ENCODE measurements at places on chromosomes 12 and 14.

DNA sequence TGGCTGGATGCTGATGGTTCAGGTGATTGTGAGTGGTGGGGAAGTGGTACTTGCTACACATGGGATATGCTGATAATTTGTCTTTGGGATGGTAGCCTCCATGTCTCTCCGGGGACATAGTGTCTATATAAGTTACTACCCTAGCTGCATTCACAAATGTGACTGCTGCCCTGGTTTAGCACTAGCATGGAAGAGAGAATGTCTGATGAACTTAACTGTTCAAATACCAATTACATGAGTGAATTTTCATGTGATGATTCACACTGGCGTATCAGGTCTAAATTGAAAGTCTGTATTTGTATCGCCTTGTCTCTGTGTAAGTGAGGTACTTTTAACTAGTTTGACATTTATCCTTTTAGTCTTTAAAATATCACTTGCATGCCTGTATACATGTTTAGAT is 34.4 kb downstream of the ATF7IP start:
- no peak for DNase-seq

DNA sequence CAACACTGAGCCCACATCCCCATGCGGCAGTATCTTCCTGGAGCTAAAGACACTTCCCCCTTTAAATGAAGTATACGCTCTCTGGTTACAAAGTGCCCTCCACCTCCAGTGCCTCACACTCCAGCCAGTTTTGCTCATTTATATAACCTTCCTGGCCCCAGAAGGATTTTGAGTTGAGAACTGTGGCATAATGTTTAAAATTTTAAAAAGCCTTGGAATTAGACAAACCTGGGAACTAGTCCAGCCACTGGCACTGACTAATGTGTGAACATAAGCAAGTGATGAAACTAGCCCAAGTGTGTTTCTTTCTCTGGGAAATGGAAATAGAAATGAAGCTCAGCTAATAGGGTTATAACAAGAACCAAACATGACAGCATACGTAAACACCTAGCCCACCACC is 723.7 kb upstream of the USP15 start:
- DNase-seq, result no peak

GRCh38 chr14:89110110-89110509 is 285.7 kb downstream of the TTC8 start:
- no peak for DNase-seq

DNA sequence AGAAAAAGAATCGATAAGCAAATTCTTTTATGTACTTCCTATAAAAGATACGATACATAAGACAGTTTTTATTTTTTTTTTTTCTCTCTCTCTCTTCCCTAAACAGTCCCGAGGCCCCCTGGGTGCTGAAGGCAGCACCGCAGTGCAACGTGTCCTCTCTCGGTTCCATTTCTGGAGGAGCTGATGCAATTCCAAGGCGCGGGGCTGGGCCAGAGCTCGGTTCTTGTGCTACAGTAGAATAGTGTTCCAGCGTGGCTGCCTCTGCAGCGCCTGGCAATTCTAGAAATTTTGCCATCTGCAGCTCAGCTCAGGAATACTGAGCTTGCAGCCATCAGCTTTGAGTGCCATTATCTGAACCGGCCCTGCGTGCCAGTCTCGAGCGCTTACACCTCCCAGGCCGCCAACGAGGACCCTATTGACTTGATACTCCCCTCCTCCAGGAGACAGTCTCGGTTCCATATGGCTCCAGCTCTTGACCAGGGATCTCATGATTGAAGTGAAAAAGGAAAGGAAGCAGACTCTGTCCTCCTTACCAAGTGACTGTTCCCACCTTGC is 630 bp downstream of the ALDH1L2 start:
- no peak for DNase-seq

GRCh38 chr12:56158926-56159461 is 835 bp downstream of the MYL6 start:
- DNase-seq, result peak; percentile 81

- DNase-seq, result no peak
Measured at GRCh38 chr12:25236626-25237025, 14.1 kb downstream of the KRAS start.

DNA sequence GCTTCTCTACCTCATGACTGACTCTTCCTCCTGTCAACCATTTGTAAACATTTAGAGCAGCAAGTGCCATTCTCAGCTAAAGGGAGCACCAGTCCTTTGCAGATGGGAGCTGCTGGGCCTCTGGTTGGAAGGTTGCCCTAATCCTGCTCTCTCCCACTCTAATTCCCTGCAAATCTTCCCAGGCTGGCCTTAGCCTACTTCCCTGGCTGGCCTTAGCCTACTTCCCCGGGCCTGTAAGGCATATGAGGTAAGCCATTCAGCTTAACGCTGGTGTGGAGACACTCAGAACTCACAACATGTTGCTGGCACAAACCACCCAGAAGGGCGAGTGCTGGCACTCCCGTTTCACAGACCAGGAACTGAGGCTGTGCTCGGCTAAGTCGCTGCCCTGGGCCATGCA is 69.0 kb downstream of the CPSF2 start:
- DNase-seq, result no peak

DNA sequence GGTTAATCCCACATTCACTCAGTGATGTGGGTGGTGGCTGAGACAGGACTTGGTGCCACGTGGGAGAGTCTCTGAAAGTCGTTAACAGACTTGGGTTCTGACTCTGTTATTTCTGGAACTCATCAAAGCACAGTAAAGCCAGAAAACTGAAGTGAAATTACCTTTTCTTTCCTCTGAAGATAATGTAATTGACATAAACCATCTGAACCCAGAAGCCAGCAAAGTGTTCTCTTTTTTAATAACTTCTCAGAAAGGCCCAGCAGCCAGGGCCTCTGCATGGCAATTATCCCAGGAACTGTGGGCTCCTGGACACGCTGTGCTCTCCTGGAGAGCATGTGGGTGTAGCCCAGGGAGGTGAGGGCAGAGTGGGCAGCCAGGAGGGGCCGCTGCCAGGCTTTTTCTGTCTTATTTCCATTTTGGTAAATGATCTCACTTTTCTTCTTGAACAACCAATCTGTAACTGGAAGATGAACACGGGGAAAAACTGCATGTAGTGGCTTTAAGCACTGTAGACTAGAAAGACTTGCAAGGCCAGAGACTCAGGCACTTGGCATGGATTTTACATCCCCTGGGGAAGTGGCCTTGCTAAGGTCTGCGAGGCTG is 444.1 kb upstream of the TMEM132C start:
- DNase-seq, result peak; percentile 74

GRCh38 chr12:27530157-27530922 is 6.3 kb downstream of the PPFIBP1 start:
- no peak for DNase-seq

DNA sequence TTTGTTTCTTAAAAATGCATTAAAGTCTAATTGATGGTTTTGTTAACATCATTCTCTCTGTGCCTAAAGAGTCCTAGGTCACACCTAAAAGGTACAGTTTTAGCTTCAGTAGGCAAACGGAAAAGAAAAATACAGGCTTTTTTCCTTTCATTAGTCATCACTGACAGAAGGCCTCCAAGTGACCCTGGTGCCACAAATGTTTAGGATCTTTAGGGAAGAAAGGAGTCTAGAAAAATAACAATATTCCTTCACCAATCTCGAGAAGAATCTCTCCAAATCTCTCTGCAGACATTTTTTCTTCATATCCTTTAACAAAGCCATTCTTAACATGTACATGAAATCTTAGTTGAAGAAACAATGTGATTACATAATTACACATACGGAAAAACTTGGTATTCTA is 2.0 kb downstream of the DENND5B start:
- DNase-seq, result no peak

- no peak for DNase-seq
Measured at GRCh38 chr12:68235576-68235975, 10.0 kb upstream of the IL26 start.

GRCh38 chr12:76898442-76898841 is 19.6 kb upstream of the CSRP2 start:
- no peak for DNase-seq

- DNase-seq, result no peak
Measured at GRCh38 chr14:36055681-36056225, 120.8 kb downstream of the PTCSC3 start.

GRCh38 chr12:63999853-64000252 is 155.4 kb downstream of the SRGAP1 start:
- DNase-seq, result no peak

GRCh38 chr12:45725631-45726602 is 3.6 kb upstream of the ARID2 start:
- DNase-seq, result no peak

DNA sequence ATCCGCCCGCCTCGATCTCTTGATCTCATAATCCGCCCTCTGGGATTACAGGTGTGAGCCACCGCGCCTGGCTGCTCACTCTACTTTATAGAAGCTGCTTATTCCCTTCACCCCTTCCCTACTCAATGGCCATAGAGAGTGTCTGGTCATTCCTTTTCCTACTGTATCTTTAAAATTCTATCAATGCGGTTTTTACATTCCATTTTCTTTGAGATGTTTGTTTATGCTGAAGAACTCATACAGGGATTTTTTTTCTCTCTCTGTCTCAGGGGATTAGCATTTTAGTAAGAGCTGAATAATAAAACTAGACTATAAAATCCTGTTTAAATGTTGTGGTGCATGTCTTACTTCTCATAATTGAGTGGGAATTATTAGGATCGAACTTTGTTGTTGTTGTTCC is 218.6 kb upstream of the FOXN3 start:
- DNase-seq, result no peak

- DNase-seq, result no peak
Measured at GRCh38 chr12:89389755-89390661, 37.7 kb upstream of the DUSP6 start.

DNA sequence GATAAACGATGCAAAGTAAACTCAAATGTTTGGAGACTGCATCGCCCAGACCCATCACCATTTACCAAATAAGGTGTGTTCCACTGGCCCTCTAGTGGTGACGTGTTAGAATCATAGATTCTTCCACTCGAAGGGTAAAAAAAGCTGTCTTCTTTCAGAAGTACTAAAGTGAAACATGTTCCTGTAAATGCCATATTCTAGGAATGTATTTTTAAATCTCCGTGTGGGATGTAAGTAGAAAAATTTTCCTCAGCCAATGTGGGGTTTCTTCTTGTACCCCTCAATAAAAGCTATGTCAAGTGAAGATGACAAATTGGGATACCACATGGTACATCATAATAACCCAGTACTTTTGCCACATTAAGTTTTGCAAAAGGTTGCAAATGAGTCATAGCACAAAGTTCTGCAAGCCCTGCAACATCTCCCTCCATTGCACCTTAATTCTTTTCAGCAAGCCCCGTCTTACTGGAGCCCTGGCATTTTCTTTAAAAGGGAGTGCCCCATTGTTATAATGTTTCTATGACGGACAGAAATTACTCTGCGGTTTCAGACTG is 100.8 kb downstream of the CCER1 start:
- DNase-seq, result no peak

DNA sequence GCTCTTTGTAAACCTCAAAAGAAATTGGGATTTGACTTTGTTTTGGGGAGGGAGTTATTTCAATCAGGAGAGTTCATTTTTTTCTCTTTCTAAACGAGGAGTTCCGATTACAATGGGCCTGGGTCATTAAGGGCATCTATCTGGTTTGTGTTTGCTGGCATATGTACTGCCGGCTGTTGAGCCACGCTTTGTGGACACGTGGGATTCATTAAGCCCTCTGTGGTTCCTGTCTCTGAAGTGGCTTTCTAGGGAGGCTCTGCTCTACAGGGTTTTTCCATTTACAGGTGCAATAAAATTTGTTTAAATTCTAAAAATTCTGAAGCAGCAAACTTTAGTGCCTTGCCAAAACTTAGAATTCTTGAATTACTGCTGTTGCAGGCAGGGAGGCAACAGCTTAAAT is 57.9 kb downstream of the GNS start:
- DNase-seq, result no peak

DNA sequence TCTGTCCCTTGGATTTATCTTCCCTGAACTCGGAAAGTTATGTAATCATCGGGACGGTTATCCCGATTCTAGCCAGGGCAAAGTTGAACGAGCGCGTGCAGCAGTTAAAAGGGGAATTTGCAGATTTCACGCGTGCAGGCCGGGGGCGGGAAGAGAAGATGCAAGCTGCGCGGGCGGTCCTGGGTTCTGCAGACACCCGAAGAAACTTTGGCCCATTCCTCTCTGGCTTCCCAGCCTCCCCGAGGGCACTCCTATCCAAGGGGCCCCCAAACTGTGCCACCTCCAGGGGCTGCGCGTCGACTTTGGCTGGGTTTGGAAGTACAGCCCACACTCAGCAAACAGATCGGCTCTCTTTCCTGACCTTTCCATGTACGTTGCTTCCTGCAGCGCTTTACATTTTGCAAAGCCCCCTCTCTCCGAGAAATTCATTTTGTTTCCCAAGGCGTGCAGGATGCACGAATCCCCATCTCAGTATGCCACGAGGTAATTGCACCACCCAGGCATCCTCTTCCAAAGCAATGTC is 941 bp upstream of the PPP1CC start:
- DNase-seq, result peak; percentile 21

GRCh38 chr14:90756755-90757345 is 59.4 kb downstream of the TTC7B start:
- DNase-seq, result no peak

Measured in breast epithelium (tissue), 4 donors.